ENCODE measurements at places on chromosomes 7 and 10.

GRCh38 chr7:113267885-113268284, 149.5 kb upstream of the SMIM30 start:
- no peak for DNase-seq

- DNase-seq: no peak
Measured at GRCh38 chr7:46369933-46370654, 449.0 kb upstream of the IGFBP3 start.

DNA sequence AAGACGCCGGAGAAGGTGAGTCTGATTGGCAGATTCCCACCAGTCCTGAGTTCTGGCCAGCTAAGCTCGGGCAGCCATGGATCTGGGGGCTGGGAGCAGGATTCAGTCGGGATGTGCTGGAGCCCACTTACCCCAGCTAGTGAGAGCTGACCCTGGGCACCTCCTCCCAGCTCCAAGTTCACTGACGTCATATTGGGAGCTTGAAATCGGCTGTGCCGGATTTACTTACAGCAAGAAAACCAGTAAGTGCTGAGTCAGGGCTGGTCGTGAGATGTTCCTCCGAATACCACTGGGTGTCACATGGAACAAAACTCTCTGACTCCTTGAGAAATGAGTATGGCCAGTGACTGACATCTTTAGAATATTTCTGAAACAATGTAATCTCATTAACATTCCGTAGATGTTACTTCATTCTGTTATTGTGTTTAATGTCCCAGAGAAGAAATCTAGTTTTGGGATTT, 621.2 kb downstream of the SDK1 start:
- no peak for DNase-seq

GRCh38 chr7:69635555-69636185, 37.4 kb downstream of the AUTS2 start:
- no peak for DNase-seq

DNA sequence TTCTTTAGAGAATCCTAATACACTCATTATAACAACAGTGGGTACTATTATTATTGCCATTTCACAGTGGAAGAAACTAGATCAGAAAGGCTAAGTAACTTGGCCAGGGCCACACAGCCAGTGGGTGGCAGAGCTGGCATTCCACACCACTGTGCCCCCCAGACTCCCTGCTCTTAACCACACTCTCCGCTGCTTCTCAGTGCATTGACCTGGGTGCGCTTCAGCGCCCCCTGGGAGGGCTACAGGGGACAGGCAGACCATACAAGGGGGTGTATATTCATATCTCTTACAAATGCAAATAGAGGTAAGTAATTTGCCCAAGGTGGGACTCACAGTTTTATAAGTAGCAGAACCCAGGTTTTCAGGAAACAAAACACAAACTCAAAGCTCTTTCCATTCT, 77.0 kb upstream of the NMT2 start:
- DNase-seq: no peak

GRCh38 chr10:131402771-131403650, 91.5 kb upstream of the TCERG1L start:
- no peak for DNase-seq

DNA sequence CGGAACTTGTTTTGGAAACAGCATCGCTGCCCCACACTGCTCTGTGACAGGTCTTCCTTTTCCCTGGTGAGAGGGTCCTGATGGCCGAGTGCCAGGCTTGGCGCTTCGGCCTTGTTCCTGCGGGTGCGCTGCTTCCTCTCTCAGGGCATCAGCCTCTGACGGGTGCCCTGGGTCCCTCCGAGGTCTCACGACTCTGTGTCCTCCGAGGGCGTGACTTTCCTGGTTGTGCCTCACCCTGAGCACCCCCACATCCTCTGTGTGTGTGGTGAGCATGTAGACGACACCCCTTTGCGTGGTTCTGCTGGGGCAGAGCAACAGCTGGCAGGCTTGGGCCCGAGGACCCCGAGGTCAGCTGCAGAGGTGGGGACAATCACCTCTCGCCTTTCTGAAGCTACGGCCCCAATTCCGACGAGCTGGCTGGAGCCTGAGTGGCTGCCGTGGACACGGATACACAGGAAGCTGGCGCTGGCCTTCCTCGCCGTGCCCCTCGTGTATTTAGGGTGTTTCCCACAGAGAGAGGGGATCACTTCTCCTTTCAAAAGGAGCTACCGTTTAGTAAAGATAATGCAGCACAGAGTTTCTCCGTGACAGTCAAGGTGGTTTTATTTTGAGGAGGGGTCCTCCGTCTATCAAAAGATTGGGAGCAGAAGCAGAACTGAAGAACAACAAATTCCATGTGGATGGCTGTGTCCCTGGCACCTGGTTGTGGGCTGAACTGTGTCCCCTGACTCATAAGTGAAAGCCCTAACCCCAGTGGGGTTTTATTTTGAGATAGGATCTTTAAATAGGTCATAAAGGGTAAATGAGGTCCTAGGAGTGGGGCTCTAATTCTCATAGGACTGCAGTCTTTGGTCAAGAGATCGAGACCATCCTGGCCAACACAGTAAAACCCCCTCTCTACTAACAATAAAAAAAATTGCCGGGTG, 36.2 kb upstream of the PITRM1 start:
- no peak for DNase-seq

Data from 8988T (cell line).